ENCODE measurements at places on chromosomes 7 and 10.

GRCh38 chr7:38318803-38319416 is 45.5 kb upstream of the TARP start:
- peak; percentile 46 for DNase-seq

DNA sequence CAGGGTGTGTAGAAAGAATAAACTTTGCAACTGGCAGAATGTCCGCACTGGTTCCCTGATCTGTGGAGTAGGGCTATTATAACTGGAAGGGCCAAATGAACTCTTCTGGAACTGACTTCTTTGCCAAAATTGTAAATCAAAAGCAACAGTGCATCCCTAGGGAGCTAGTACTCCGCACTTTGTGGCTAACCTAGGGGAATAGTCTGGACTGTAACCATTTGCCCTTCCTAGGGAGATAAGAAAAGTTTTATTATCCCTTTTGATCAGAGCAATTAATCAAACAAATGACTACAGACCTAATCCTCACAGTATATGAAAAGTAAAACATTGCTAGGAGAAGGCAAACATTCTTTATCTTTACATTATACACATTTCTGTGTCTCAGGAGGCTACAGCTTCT is 45.5 kb upstream of the STEAP1B start:
- no peak for DNase-seq

- DNase-seq: no peak
Observed at GRCh38 chr10:98659951-98660350, 213.2 kb upstream of the HPS1 start.

- no peak for DNase-seq
Observed at GRCh38 chr7:15439853-15440252, 122.0 kb downstream of the AGMO start.

- DNase-seq: peak; percentile 79
Observed at GRCh38 chr10:72320676-72321247, 34.0 kb downstream of the DNAJB12 start.

DNA sequence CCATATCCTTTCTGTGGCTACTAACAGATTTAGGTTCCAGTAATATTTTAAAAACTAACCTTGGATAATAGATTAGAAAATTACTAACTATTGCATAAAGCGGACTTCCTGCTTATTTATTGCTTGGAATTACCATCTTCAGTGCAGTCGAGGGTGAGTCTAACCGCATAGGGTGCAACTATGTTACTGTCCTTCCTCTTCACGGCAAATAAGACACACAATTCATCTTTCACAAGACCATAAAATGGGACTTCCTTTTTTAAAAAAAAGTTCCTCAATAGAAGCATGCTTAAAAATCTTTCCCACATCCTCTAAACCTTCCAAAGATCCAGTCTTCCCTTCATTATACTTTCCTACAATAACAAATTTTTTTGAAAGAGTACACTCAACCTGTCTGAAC is 2.1 kb downstream of the SLC25A40 start:
- DNase-seq: no peak

DNA sequence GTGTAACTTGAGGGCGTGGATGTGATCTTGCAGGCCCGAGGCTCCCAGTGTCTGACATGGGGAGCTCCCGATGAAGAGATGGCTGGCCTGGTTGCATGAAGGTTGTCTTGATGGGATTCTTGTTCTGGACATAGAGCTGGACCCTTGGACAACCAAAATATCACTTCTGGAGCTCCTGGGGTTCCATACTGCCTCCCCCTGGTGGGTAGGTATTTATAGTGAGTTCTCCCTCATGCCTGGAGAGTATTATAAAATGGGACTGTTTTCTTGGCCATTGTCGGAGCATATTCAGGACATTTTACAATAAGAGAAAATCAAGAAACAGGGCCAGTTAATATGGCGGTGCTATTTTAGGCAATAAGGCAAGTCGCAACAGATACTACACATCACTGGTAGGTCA is 32.6 kb upstream of the GIMAP8 start:
- DNase-seq: no peak

DNA sequence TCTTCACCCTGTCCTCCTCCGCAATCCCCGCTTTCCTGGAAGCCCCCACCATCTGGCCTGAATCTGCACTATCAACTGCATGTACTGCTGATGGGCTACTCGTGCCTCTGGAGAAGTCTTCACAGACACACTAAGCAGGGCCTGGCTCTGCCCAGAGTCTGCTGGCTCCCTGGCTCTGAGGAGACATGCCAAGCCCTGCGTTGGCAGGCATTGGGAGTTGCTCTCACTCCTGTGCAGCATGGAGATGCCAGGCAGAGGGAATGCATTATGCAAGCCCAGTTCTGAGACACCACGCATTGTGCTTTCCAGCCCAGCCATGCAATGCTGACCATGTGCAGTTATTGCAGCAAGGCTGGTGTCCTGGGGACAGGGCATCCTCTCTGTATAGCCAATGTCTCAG is 314.6 kb downstream of the CXCL12 start:
- no peak for DNase-seq

DNA sequence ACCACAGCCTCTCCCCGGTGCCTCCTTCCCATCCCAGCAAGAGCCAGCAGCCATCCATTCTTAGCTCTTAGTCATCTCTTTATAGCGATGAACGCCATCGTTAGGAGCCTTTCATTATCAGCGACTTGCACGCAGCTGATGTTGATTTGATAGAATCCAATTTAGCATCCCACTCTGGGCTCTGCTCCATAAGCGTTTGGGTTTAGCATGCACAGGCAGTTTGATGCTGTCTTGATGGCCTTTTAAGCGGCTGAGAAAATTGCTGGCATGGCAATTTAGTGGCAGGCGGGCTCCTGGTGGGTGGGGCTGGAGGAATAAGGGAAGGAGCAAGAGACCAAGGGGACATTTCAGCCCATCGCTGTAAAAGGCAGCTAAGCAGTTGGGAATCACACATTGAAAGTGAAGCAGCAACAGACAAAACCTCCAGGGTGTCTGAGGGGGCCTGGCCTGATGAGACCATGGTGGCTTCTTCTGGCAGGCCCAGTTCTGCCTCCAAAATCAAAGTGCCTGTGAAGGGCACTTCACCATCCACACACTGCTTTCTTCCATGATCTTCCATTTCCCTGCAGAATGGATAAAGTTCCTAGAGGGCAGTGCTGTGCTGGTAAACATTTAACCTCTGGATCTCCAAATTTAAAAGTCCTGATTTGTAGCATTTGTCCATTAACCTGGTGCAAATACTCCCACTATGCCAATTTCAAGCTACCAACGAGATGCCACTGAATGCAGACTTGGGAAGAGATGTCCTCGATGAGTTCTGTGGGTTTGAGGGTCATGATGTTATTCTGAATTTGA is 107.8 kb upstream of the PLXNA4 start:
- no peak for DNase-seq

GRCh38 chr10:106506526-106507283 is 657.8 kb downstream of the SORCS1 start:
- DNase-seq: no peak

GRCh38 chr10:58220769-58221451 is 46.8 kb downstream of the IPMK start:
- DNase-seq: no peak

DNA sequence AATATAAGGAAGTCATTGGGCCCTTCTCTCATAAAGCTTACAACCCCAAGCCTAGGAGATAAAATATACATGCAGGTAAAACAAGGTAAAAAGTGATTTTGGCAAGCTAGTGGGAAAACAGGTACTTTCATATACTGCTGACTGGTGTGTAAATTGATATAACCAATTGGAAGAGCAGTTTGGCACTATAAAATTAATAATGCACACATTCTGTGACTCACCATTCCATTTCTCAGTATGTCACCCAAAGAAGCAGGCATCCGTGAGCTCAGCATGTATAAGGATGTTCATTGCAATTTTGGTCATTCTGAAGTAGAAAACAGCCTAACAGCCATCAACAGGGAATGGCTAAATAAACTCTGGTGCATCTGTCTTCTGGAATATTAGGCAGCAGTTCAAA is 2.9 kb downstream of the MACROH2A2 start:
- no peak for DNase-seq

DNA sequence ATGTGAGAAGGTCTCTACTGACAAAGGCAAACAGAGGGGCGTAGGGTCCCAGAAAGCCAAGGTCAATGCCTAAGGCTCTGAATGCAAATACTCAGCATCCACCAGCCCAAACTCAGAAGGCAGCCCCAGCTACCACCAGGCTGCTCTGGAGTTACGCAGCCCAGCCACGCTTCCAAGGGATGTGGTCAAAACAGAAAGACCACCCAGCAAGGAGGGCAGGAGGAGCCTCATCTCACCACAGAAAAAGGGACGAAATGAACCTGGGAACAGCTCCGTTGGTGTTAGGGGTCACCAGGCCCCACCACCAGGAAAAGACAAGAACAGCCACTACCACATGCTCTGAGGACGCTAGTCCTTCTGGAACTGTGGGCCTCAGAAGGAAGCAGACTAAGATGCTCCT is 65.1 kb downstream of the CTBP2 start:
- DNase-seq: no peak

DNA sequence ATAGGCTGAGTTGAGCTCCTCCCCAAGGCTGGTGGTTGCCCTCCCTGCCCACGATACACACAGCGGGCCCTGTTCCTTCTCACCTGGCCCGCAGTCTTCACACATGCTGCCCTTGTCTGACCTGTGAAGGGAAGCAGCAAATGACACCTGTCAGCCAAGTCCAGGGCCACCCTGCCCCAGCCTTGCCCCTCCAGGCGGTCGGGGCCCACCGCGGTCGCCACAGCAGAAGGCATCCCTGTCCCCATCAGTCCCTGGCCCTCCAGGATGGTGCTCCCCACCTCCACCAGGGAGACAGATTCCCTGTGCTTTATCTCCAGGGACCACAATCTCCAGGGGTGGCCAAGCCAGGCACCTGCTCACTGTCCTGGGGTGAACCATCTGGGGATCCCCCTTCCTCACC is 81.2 kb upstream of the TMEM248 start:
- DNase-seq: no peak

GRCh38 chr10:1255118-1255517 is 198.9 kb downstream of the WDR37 start:
- DNase-seq: no peak

DNA sequence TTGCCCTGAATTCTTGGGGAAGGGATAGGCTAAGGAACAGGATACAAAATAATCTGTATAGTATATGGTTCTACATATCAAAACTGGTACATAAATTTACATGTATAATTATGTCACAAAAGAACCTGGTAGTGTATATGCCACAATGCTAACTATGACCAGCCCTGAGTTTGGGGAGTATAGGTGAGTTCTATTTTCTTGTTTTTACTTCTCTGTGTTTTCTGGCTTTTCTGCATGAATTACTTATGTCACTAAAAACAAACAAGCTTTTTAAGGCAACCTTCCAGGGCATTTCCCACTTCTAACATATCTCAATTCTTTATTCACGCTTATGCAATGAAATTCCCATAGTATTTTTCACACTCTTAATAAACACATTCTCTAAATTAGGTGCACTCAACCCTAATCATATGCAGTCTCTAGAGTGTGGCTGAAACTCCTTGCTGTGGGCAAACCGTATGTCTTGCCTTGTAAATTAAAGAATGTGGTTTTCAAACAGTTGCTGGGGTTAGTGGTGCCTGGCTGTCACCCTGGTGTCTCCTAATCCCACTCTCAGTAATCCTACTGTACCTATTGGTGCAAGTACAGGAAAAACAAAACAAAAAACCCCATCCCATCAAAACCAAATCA is 14.0 kb upstream of the INSIG1 start:
- DNase-seq: no peak

- DNase-seq: no peak
Observed at GRCh38 chr7:75875113-75876080, 3.4 kb upstream of the RHBDD2 start.

- no peak for DNase-seq
Observed at GRCh38 chr10:24762966-24763623, 39.4 kb upstream of the ARHGAP21 start.

DNA sequence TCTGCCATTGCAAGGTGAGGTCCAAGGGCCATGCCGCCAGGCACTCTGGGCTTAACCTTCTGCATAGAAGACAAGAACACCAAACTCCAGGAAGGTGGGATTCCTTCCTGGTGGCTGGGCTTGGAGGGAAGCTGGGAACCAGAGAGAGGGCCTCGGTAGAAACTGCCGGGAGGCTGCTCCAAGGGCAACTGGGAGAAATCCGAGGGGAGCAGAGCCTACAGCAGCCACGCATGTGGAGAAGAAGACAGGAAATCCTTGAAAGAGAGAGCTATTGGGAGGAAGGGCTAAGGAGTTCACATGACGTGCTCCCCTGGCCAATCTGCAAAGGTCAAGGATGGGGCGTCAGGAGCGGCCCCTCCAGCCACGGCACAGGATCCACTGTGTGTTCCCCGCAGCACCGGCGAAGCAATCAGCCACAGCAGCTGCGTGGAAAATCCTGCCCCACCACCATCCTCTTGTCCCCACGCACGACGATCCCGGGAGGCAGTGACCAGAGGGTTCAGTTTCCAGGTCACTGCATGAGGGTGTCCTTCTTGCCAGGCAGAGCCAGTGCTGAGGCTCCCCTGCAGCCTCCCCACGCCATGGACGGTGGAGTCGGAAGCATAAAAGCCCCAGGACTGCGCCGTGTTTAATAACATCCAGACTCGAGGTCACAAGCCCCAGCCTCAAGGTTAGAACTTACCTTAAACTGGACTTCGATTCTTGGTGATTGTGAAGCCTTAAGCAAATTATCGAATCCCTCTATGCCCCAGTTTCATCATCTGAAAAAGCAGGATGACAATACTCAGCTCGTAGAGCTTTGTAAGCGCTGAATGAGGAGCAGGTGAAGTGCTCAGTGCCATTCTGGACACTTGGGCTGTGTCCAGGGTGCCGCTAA is 8.6 kb upstream of the PPP2R2D start:
- peak; percentile 53 for DNase-seq

DNA sequence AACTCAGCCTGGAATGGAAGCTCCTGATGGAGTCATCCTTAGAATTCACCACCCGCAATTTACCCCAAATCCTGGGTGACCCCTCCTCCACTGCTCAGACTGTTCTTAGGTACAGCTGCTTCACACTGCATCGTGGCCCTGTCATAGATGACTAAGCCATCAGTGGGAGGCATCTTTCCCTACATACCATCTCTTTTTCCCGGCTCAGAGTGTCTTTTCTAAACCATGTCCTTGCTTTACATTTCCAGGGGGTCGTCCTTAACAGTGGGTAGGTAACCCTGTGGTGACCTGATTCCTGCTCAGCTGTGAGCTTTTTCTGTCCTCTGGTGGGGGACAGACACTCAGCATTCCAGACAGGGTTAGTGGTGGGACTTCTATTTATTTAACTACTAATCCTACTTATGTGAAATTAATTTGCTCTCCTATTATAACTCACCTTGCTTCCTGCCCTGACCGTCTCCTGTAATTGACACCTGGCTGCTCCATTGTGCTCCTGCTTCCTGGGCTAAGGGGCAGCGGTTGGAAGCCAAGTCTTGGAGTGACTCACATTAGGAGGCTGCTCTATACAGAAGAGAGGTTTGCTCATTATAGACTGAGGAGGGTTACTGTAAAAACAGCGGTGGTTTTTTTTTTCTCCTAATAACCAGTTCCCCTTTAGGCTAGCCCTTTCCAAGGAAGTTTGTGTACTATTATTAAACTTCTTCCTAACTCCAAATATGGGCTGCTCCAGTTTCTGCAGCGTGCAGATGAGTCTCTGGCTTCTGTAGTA is 40.6 kb downstream of the PYROXD2 start:
- DNase-seq: no peak

DNA sequence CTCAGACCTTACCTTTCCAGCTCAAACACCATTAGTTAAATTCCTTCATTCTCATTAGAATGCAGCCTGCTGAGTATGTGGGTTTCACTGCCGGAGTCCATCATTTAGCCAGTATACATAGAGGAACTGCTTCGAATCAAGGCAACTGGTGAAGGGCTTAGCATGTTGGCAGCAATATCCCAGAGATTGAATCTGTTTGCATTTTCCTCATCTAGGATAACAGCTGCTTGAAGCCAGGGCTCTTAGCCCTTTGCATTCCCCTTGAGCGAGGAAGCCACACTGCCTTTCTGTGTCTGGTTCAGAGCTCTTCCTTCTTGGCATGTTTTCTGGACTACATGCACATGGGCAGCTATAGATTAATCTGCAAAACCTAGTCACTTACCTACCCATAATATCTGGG is 14.7 kb downstream of the NODAL start:
- DNase-seq: no peak
